ENCODE measurements at places on chromosomes 16 and 17. TPM values are rescaled to one million over a fixed set of nuclear protein-coding genes. Genes with fewer than 3 reads are reported as not detected.

SLFN12L gene
- total RNA-seq: 0.30 TPM

SKAP1 gene
- 20.9 TPM for total RNA-seq

AGRP gene
- total RNA-seq: not detected

CIAO2B gene
- 42.6 TPM for total RNA-seq

DRC7 gene
- total RNA-seq: 0.50 TPM

NLRC5 gene
- total RNA-seq: 6.4 TPM

CNGB1 gene
- total RNA-seq: not detected
